Progenitor cell of endocrine pancreas (in vitro differentiated cells): ENCODE measurements at places on chromosomes 13 and 19. TPM values are rescaled to one million over a fixed set of nuclear protein-coding genes. Genes with fewer than 3 reads are reported as not detected.

- no peaks in the 10 kb centered on the region for H3K4me1 ChIP-seq
- H3K27me3 ChIP-seq = no peaks in the 10 kb centered on the region
- H3K27ac ChIP-seq = no peak overlapping the region
- H3K36me3 ChIP-seq = no peaks in the 10 kb centered on the region
- H3K4me3 ChIP-seq = no peak overlapping the region
These were observed 168.1 kb downstream of the RBM26 start for GRCh38 chr13:79237981-79238380.

GRCh38 chr19:42076380-42076944 lies 496 bp downstream of the ZNF574 start:
- peak overlapping the region; percentile 91 for H3K4me3 ChIP-seq
- H3K27ac ChIP-seq = peak overlapping the region; percentile 94
- DNase-seq = no peak
- H3K27me3 ChIP-seq = peaks cover 3% of the 10 kb centered on the region
- H3K4me1 ChIP-seq = peaks cover 27% of the 10 kb centered on the region

- H3K27me3 ChIP-seq = no peaks in the 10 kb centered on the region
- H3K4me1 ChIP-seq = no peaks in the 10 kb centered on the region
- no peak overlapping the region for H3K4me3 ChIP-seq
These were observed 46.4 kb upstream of the F7 start for GRCh38 chr13:113058988-113059850.

GRCh38 chr13:27523346-27524073 lies 73.1 kb upstream of the MTIF3 start:
- peaks cover 30% of the 10 kb centered on the region for H3K27me3 ChIP-seq
- H3K27ac ChIP-seq = peak overlapping the region; percentile 47
- H3K4me3 ChIP-seq = no peak overlapping the region
- H3K4me1 ChIP-seq = no peaks in the 10 kb centered on the region
- DNase-seq = no peak

- H3K27me3 ChIP-seq = no peaks in the 10 kb centered on the region
- H3K4me1 ChIP-seq = peaks cover 12% of the 10 kb centered on the region
- peaks cover 10% of the 10 kb centered on the region for H3K36me3 ChIP-seq
- H3K4me3 ChIP-seq = no peak overlapping the region
These were observed 26.5 kb downstream of the MYCBP2 start for GRCh38 chr13:77300176-77301037.

DNA sequence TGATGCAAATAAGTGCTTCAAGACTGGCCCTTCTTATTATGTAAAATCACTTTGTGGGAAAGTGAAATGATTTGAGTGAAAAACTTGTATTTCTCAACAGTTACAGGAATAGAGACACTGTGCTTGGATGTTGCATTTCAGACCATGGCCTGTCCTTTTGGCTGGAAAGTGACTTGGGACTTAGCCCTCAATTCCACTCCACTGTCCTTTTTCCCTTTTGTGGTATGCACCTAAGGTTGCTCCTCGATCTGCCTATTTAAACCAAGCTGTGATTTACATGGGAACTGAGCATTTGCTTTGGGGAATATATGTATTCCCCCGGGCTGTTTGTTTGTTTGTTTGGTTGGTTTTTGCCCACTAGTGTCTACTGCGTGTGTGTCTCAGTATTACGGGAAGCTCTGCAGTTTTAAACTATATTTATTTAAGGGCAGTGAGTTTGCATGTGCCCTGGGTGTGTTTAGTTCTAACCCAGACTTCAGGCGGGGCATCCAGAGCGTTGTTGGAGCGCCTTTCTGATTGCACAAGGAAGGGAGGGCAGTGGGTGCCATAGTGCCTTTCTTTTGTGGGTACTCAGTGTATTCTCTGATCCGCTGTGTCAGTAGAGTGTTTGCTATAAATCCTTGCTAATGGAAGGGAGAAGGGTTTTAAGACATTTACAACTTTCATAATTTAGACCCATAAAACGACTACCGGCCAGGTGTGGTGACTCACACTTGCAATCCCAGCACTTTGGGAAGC lies 18.2 kb upstream of the RNF113B start:
- no peak overlapping the region for H3K27ac ChIP-seq
- H3K4me3 ChIP-seq = no peak overlapping the region
- no peak for DNase-seq
- H3K4me1 ChIP-seq = peaks cover 20% of the 10 kb centered on the region
- H3K27me3 ChIP-seq = no peaks in the 10 kb centered on the region

DNA sequence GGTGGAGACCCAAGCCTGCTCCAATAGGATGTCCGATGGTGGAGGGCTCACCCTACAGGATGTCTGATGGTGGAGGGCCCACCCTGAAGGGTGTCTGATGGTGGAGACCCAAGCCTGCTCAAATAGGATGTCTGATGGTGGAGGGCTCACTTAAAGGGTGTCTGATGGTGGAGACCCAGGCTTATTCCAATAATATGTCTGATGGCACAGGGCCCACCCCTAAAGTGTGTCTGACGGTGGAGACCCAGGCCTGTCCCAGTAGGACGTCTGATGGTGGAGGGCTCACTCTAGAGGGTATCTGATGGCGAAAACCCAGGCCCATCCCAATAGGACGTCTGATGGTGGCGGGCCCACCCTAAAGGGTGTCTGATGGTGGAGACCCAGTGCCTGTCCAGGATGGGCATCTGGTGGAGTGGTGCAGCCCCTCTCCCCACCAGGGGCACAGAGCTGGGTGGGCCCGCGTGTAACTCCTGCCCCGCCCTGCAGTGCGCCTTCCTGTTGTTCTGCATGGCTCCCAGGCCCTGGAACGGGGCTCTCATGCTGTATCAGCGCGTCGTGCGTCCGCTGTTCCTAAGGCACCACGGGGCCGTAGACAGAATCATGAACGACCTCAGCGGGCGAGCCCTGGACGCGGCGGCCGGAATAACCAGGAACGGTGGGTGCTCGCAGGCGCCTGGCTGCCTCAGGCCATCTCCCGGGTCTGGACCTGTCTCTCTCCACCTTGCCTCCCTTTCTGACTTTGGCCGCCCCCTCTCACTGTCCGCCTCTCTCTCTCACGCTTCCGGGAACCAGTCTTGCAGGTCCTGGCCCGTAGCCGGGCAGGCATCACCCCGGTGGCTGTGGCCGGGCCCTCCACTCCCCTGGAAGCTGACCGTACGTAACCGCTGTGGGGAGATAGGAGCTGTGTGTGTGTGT lies 5.1 kb downstream of the REEP6 start:
- no peaks in the 10 kb centered on the region for H3K36me3 ChIP-seq
- H3K27me3 ChIP-seq = peaks cover 7% of the 10 kb centered on the region
- peaks cover 14% of the 10 kb centered on the region for H3K4me1 ChIP-seq
- H3K4me3 ChIP-seq = peak overlapping the region; percentile 24
- H3K27ac ChIP-seq = peak overlapping the region; percentile 57
- DNase-seq = no peak

DNA sequence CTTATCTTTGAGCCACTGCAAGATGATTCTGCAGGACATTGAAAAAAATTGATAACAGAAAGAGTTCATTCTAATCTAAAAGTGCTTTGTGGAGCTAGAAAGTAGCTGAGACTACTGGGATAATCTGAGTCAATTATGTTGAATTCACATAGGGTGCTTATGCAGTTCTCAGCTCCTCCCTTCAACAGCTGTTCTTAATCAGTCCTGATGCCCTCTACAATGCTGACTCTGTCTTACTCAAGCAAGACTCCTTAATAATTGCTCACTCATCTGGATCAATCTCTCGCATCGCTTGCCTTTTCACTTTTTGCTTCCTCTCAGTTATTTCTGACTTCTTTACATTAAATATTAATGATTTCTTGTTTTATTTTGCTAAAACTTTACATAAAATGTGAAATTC lies 182.1 kb downstream of the PCDH17 start:
- H3K27me3 ChIP-seq = no peaks in the 10 kb centered on the region
- DNase-seq = no peak
- peaks cover 1% of the 10 kb centered on the region for H3K36me3 ChIP-seq
- H3K4me1 ChIP-seq = no peaks in the 10 kb centered on the region

DNA sequence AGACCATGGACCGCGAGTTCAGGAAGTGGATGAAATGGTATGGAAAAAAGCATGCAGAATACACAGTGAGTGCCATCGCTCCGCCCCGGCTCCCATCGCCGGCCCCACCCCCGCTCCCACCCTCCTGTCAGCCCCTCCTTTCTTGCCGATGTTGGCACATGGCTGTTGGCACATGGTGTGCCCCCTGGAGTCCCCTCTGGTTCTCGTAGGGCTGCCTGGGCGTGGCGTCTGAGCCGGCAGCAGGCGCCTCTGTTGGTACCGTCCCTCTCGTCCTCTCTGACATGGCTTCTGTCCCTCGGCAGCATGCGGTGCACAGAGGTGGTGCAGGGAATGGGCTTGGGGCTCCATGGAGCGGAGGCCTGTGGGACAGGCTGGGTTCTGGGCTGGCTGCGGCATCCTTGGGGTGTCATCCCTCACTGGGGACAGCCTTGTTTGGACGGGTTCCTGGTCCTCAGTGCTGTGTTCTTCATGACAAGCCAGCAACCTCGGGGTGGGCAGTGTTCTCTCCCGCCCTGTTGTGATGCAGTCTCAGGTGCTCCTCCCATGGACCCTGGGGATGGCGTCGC lies 30.9 kb downstream of the DOT1L start:
- no peak for DNase-seq
- H3K4me1 ChIP-seq = no peaks in the 10 kb centered on the region
- peaks cover 10% of the 10 kb centered on the region for H3K36me3 ChIP-seq
- H3K27me3 ChIP-seq = no peaks in the 10 kb centered on the region
- no peak overlapping the region for H3K27ac ChIP-seq
- no peak overlapping the region for H3K4me3 ChIP-seq

DNA sequence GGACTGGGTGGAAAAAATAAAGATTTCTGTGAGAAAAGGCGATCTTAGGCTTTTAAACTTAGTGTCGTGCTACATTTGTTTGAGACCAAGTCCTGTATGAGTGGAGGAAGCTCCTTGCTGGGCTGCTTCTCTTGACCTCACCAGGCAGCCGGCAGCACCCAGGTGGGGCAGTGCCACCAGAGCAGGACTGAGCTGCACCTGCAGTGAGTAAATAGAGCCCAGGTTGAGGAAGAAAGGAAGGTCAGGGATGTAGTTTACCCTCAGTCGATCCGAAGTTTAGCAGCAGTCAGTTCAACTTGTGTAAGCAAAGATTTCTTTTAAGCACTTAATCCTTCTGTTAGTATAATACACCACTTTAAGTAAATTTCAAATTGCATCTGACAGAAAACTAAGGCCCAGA lies 13.6 kb downstream of the HNRNPM start:
- H3K27me3 ChIP-seq = no peaks in the 10 kb centered on the region
- H3K36me3 ChIP-seq = peaks cover 12% of the 10 kb centered on the region
- peaks cover 75% of the 10 kb centered on the region for H3K4me1 ChIP-seq
- H3K4me3 ChIP-seq = peak overlapping the region; percentile 47
- no peak for DNase-seq

- no peak overlapping the region for H3K27ac ChIP-seq
- no peak for DNase-seq
- peaks cover 3% of the 10 kb centered on the region for H3K4me1 ChIP-seq
These were observed 756.5 kb upstream of the KLHL1 start for GRCh38 chr13:70864731-70865130.

GRCh38 chr19:17505223-17505622 lies 6.2 kb upstream of the PGLS start:
- H3K36me3 ChIP-seq = peaks cover 4% of the 10 kb centered on the region
- no peak overlapping the region for H3K4me3 ChIP-seq
- H3K27me3 ChIP-seq = no peaks in the 10 kb centered on the region
- no peak overlapping the region for H3K27ac ChIP-seq

DNA sequence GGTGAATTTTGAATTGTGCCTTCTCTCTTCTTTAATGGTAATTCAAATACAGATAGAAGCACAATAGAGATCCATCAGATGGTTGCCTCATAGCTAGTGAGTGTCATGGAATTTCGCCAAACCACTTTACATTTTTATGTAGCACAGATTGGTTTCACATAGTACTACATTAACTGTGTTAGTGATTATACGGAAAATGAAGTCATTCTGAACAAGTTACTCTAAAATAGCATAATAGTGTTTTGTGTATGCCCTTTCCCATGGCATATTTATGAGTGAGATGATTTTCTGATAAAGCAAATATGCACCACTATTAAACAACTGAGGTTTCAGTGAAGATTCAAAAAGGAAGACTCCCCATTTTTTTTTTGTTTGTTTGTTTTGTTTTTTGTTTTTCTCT lies 1623.5 kb downstream of the PCDH9 start:
- peaks cover 4% of the 10 kb centered on the region for H3K4me1 ChIP-seq
- no peak for DNase-seq
- H3K36me3 ChIP-seq = no peaks in the 10 kb centered on the region
- no peak overlapping the region for H3K27ac ChIP-seq
- H3K27me3 ChIP-seq = peaks cover 21% of the 10 kb centered on the region

The C19orf81 gene
- 5.6 and 8.6 TPM in 2 replicates for total RNA-seq

The EDNRB gene
- total RNA-seq = 0.38 and 1.0 TPM in 2 replicates

The MBD3L2B gene
- total RNA-seq = not detected in 2 replicates

The FCAR gene
- not detected in 2 replicates for total RNA-seq

The GARIN5B gene
- total RNA-seq = 0.09 TPM in 1 of 2 replicates, not detected in the other

The DLEU7 gene
- total RNA-seq = 0.50 and 0.93 TPM in 2 replicates
